ENCODE measurements at places on chromosomes 13 and 19. TPM values are rescaled to one million over a fixed set of nuclear protein-coding genes. Genes with fewer than 3 reads are reported as not detected.

The KISS1R gene
- total RNA-seq = not detected

The TNNT1 gene
- total RNA-seq = 9.1 TPM

The LILRB4 gene
- 2.9 TPM for total RNA-seq

GRCh38 chr19:57786286-57786685 is 16.8 kb downstream of the ZNF586 start:
- no peak overlapping the region for H3K27ac ChIP-seq
- H3K4me1 ChIP-seq = no peaks in the 10 kb centered on the region
- no peak overlapping the region for H3K4me3 ChIP-seq
- no peaks in the 10 kb centered on the region for H3K27me3 ChIP-seq

The TRPC4 gene
- total RNA-seq = 8.3 TPM

The LRRC4B gene
- total RNA-seq = 17.9 TPM

DNA sequence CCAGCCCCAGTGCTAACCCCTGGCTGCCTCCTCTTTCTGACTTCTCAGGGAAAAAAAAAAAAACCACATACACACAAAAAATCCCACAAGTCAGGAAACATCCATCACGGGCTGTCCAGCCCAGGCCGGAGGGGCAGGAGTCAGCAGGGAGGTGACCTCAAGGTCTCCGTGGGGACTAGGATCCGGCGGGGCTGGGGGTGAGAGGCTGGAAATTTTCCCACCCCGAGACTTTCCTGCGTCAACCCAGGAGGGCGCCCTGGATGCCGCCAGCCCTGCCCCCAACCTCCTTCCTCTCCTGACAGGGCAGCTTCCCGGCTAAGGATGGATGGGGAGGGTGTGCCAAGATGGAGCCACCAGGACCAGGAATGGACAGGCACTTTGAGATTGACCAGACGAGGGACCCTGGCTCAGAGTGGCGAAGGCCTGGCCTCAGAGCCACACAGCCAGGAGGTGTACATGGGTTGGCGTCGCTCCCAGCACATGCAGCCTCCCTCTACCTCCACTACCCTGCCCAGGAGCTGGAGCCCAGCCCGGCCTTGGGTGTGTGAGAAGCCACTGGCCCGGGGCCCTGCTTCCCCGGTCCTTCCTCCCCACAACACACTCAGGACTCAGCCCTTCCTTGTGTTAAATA is 33.3 kb downstream of the BLOC1S3 start:
- H3K27me3 ChIP-seq = no peaks in the 10 kb centered on the region
- peaks cover 21% of the 10 kb centered on the region for H3K4me1 ChIP-seq
- H3K36me3 ChIP-seq = no peaks in the 10 kb centered on the region
- H3K27ac ChIP-seq = no peak overlapping the region
- no peak overlapping the region for H3K4me3 ChIP-seq

GRCh38 chr19:38837656-38838121 is 6.1 kb upstream of the ECH1 start:
- peak overlapping the region; percentile 61 for H3K27ac ChIP-seq
- H3K4me1 ChIP-seq = peaks cover 62% of the 10 kb centered on the region
- peaks cover 72% of the 10 kb centered on the region for H3K36me3 ChIP-seq
- H3K4me3 ChIP-seq = no peak overlapping the region

DNA sequence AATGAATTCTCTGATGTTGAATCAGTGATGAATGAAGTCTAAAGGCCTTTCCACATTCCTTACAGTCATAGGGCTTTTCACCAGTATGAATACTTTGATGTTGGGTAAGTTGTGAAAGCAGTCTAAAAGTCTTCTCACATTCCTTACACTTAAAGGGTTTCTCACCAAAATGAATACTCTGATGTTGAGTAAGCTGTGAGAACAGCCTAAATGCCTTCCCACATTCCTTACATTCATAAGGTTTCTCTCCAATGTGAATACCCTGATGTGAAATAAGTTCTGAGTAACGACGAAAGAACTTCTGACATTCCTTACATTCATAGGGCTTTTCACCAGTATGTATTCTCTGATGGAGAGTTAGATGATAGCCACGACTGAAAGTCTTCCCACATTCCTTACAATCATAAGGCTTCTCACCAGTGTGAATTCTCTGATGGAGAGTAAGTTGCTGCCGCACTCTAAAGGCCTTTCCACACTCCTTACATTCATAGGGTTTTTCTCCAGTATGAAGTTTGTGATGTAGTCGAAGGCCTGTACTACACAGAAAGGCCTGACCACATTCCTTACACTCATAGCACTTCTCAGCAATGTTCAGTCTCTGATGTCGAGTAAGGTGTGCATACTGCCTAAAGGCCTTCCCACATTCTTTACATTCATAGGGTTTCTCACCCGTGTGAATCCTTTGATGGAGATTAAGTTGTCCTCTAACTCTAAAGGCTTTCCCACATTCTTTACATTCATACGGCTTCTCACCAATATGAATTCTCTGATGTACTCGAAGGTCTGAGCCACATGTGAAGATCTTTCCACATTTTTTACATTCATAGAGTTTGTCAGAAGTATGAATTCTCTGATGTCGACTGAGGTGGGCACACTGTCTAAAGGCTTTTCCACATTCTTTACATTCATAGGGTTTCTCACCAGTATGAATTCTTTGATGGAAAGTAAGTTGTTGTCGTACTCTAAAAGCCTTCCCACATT is 19.9 kb downstream of the ZFP30 start:
- no peaks in the 10 kb centered on the region for H3K4me1 ChIP-seq
- no peak overlapping the region for H3K27ac ChIP-seq
- peak overlapping the region; percentile 14 for H3K4me3 ChIP-seq
- H3K27me3 ChIP-seq = no peaks in the 10 kb centered on the region
- no peaks in the 10 kb centered on the region for H3K36me3 ChIP-seq

The KLC3 gene
- 20.9 TPM for total RNA-seq

DNA sequence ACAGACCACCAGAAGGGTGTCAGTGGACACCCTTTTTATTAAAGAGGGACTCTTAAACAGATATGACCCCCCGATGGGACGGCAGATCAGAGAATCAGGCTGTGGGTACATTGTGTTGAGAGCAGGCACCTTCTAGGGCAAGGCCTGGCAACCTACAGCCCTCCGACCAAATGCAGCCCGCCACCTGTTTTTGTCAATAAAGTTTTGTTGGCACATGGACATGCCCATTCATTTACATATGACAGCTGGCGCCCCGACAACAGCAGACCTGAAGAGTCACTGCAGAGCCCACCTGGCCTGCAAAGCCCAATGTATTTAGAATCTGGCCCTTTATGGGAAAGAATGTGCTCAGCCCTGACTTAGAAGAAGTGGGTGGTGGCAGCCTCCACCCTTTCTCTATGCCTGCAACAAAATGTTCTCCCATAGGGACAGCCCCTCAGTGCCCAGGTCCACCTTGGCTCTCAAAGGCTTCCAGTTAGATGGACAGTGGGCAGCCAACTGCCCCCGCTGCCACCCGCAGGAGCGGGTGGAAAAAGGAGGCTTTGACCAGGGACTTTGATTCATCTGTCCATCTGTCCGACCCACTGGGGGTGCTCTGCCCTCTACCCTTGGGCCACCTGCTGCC is 184.9 kb downstream of the PTPRS start:
- H3K27ac ChIP-seq = no peak overlapping the region
- H3K4me3 ChIP-seq = no peak overlapping the region
- H3K27me3 ChIP-seq = no peaks in the 10 kb centered on the region
- DNase-seq = no peak
- H3K36me3 ChIP-seq = no peaks in the 10 kb centered on the region

The CYP4F11 gene
- total RNA-seq = 5.6 TPM

- no peak overlapping the region for H3K27ac ChIP-seq
- peaks cover 10% of the 10 kb centered on the region for H3K4me1 ChIP-seq
- H3K27me3 ChIP-seq = no peaks in the 10 kb centered on the region
- no peaks in the 10 kb centered on the region for H3K36me3 ChIP-seq
These were observed 98.7 kb downstream of the FAM216B start for GRCh38 chr13:42880056-42880605.

DNA sequence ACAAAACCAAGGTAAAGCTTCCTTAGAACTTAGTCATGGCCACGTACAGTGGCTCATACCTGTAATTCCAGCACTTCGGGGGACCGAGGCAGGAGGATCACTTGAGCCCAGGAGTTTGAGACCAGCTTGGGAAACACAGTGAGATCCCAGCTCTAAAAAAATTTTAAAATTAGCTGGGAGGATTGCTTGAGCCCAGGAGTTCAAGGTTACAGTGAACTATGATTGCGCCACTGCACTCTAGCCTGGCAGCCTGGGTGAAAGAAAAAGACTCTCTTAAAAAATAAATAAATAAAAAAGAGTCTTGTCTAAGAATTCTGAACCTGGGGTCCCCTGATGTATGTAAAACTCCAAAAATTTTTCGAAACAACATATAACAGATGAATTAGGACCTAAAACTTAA is 34.9 kb downstream of the N4BP2L2 start:
- no peaks in the 10 kb centered on the region for H3K36me3 ChIP-seq
- no peaks in the 10 kb centered on the region for H3K4me1 ChIP-seq
- H3K4me3 ChIP-seq = no peak overlapping the region
- H3K27me3 ChIP-seq = no peaks in the 10 kb centered on the region
- no peak for DNase-seq

- no peak overlapping the region for H3K4me3 ChIP-seq
- peaks cover 7% of the 10 kb centered on the region for H3K4me1 ChIP-seq
- no peaks in the 10 kb centered on the region for H3K36me3 ChIP-seq
- no peak overlapping the region for H3K27ac ChIP-seq
These were observed 70.7 kb downstream of the SPACA7 start for GRCh38 chr13:112446867-112447266.

GRCh38 chr13:46622630-46623256 is 69.8 kb downstream of the LRCH1 start:
- H3K36me3 ChIP-seq = no peaks in the 10 kb centered on the region
- H3K4me3 ChIP-seq = no peak overlapping the region
- DNase-seq = no peak
- H3K27ac ChIP-seq = peak overlapping the region; percentile 64
- H3K27me3 ChIP-seq = no peaks in the 10 kb centered on the region

- no peak overlapping the region for H3K27ac ChIP-seq
- no peak overlapping the region for H3K4me3 ChIP-seq
- H3K27me3 ChIP-seq = no peaks in the 10 kb centered on the region
- DNase-seq = no peak
- H3K4me1 ChIP-seq = no peaks in the 10 kb centered on the region
These were observed 490 bp upstream of the SIGLEC9 start for GRCh38 chr19:51124216-51124615.

DNA sequence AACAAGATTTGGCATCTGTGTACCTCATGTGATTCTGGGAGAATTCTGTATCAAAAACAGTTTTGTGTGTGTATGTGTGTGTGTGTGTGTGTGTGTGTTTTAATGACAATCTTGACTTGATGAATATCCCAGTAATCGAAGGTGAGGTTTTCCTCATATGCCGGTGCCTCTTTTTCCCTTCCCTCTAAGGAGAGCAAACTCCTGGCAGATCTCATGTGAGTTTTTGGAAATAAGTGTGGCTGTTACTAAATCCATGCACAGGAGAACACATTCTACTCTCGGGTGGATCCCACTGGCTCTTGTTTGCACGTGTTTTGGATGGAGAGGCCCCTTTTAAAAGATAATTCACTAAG is 29.0 kb upstream of the CEBPG start:
- H3K27ac ChIP-seq = no peak overlapping the region
- no peak for DNase-seq
- no peaks in the 10 kb centered on the region for H3K36me3 ChIP-seq
- H3K27me3 ChIP-seq = no peaks in the 10 kb centered on the region

- H3K36me3 ChIP-seq = no peaks in the 10 kb centered on the region
- H3K4me3 ChIP-seq = no peak overlapping the region
- no peak for DNase-seq
These were observed 12.6 kb downstream of the MBNL2 start for GRCh38 chr13:97234742-97235141.

DNA sequence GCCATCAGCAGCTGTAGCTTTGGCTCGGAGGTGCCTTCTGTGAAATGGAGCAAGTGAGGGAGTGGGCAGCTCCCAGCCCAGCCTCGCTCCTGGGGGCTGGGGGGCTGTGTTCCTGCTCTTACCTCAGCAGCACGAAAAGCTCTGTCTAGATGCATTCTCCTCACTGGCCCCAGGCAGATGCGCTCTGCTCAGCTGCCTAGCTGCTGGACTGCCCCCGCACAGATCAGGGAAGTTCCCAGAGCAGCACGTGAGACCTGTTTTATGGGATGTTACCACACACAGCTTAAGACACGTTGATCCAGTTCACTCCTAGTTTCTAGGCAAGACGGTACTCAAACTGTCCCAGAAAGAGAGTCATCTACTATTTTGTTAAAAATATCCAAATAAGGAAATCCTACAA is 13.6 kb downstream of the LCP1 start:
- no peak for DNase-seq
- no peak overlapping the region for H3K27ac ChIP-seq
- H3K27me3 ChIP-seq = no peaks in the 10 kb centered on the region

DNA sequence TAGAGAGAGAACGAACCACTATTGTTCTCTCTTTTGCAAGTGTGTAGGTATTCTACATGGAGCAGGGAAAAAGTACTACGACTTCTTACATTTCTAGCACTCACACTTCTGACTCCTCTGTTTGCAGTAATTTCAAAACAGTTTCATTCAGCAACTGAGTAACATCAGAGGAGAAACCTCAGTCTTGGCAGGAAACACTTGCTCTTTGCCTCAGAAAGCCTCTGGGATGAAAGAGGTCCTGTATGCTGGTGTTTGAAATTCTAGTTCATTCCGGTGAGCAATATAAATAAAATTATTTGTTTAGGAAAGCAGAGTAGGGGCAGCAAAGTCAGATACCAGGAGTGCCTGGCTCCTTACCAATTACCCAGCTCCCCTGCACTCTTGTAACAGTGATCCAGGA is 595.5 kb downstream of the TBC1D4 start:
- no peak overlapping the region for H3K4me3 ChIP-seq
- no peaks in the 10 kb centered on the region for H3K4me1 ChIP-seq
- H3K36me3 ChIP-seq = no peaks in the 10 kb centered on the region
- no peaks in the 10 kb centered on the region for H3K27me3 ChIP-seq
- DNase-seq = no peak
- no peak overlapping the region for H3K27ac ChIP-seq

The SLITRK5 gene
- 0.74 TPM for total RNA-seq

The SIRT2 gene
- total RNA-seq = 51.6 TPM

DNA sequence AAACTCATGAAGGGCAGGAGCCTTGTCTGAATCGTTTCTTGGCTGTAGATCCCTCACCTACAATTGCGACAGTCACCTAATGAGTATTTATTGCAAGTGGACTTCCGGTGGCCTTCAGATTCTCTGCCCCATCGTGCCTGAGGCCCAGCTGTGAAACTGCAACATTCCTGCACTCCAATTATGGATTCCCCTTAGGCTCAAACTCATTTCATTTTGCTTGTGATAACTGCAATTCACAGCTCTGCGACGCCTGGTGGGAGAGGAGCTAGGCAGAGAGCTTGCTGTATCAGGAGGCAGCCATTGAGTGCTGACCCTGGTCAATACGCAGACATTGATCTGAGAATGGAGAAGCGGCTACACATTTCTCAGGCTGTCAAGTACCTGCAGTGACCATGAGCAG is 59.0 kb downstream of the CCDC70 start:
- no peaks in the 10 kb centered on the region for H3K27me3 ChIP-seq
- H3K27ac ChIP-seq = no peak overlapping the region
- DNase-seq = no peak

DNA sequence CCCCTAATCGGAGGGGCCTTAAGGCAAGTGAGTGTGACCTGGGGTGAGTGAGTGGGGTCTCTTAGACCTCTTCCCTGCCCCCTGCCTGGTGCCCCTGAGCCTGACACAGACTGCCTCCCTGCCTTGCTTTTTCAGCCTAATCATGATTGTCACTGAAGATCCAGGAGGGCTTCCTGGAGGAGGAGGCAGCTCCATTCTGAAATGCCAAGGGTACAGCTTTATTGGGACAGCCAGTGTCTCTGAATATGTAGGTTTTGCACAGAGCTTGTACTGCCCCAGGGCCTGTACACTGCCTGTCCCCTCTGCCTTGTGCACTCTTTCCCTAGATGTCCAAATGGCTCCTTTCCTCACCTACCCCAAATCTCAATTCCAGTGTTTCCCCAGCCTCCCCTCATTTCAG is 26.1 kb upstream of the SEMA6B start:
- no peak for DNase-seq
- no peaks in the 10 kb centered on the region for H3K27me3 ChIP-seq
- H3K4me1 ChIP-seq = peaks cover 16% of the 10 kb centered on the region
- no peaks in the 10 kb centered on the region for H3K36me3 ChIP-seq

Data from vagina (tissue), 2 donors.